ENCODE measurements at places on chromosomes 2 and 18.

DNA sequence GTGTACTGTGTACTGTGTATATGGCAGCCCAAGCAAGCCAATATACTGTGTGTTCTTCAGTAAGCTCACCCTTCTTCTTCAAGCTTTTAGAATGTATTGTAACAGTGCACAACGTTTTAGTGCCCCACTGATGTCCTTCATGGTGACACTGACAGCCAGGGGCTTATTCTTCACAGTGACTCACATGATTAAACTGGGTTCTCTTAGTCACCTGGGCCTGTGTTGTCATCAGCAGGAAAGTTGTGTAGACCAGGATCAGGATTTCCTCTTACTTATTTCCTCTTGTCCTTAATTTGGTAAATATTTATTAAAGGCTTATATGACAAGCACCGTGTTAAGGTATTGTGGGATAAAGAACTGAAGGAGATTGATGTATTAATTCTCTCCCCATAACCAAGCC is 67.9 kb upstream of the THOC1 start:
- DNase-seq = no peak

DNA sequence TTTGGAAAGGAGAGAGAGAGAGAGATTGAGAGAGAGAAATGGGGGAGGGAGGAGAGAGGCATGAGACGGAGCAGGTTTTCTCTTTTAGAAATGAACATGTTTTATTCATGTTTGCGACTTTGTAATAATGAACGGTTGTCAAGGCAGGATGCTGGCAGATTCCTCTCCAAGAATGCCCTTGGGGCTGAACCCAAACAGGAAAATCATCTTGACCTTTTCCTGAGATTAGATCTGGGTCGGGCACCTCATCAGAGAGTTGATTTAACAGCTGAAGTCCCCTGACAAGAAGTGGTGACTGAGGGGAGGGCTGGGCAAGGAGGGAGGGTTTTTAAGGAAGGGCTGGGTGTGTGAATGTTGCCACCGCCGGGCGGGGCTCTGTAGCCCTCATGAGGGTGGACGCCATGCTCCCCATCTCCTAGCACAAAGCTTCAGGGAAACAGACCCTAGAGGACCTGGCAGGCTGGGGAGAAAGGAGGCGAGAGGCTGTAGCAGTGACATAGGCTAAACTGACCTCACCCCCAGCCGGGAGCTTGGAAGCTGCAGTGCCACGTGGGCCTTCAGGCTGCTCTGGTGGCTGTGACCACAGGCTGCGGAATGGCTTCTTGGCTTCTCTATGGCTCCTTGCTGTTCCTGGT is 60.0 kb downstream of the LIPG start:
- no peak for DNase-seq

GRCh38 chr2:54669677-54670484 is 53.6 kb upstream of the EML6 start:
- no peak for DNase-seq

DNA sequence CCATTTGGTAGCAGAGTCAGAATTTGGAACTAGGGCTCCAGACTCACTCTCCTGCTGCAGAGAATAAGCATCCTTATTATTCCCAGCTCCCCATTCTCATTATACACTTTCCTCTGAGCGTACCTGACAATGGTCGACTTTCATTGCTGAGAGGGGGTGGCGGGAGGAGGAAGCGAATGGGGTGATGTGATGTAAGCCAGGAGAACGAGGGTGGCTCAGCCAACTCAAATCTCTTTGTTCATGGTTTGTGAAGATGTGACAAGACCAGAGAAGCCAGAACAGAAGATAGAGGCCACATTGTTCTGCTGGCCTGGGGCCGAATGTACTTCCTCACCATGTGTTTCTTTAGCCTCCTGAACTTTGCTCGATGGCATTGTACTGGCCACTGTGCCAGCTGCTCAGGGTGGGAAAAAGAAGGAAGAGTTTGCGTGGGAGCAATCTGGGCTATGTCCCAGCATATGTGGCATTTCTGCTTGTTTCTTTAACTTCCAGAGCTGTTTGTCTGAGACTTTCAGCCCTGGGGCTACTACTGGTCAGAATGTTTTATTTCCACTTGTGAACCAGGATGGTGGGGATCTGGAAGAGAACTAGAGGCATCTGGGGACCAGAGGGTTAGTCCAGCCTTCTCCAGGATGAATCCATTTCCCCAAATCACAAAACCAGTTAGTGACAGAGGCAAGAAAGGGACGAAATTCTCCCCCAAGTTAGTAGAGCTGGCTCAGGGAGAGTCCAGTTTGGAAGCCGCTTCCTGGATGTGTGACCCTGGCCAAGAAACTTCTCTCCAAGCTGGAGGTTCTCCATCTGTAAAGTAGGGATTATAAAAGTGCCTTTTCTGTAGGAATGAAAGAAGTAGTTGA is 62.6 kb downstream of the MOGAT1 start:
- no peak for DNase-seq

- no peak for DNase-seq
Observed at GRCh38 chr2:100137318-100137717, 5.1 kb downstream of the AFF3 start.

DNA sequence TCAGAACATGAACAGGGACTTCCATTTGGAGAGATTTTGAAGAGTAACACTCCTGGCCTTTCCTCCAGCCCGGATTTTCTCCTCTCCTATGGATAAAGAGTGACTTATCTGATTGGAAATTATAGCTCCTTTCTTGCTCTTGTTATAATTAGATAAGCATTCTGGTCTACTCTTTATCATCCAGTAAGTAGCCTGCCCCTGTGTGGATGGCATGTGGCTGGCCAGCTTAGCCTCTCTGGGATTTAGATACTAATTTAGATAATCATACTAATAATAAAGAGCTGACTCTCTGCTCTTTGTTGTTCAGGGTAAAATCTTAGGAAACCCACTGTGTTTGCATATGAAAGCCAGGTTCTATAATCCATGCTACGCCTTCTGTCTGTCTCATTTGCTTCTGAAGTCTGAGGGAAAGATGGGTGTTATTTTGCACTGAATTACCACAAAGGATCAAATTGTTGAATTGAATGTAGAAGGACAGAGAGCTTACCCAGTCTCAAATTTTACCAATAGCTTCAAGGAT is 438.8 kb downstream of the SPAG16 start:
- no peak for DNase-seq

All from stimulated activated effector memory CD8-positive, alpha-beta T cell treated with anti-CD3 and anti-CD28 coated beads, Interleukin-12 subunit alpha, Interleukin-12 subunit beta, amount 100 ng/mL, for 72 hours (primary cell).